ENCODE measurements at places on chromosomes 5 and 9. TPM values are rescaled to one million over a fixed set of nuclear protein-coding genes. Genes with fewer than 3 reads are reported as not detected.

- DNase-seq: no peak
Measured at GRCh38 chr9:104961701-104962359, 33.9 kb upstream of the ABCA1 start.

GRCh38 chr5:112069329-112069728 lies 312.3 kb upstream of the NREP start:
- DNase-seq: no peak

DNA sequence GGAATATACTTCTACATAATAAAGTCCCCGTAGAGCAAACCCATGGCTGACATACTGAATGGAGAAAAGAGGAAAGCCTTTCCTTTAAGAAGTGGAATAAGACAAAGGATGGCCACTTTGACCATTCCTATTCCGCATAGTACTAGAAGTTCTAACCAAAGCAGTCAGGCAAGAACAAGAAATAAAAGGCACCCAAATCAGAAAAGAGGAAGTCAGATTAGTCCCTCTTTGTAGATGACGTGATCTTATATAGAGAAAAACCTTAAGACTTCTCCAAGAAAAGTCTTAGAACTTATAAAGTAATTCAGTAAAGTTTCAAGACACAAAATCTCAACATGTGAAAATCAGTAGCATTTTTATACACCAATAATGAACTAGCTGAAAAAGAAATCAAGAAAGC lies 133.9 kb downstream of the GIN1 start:
- no peak for DNase-seq

The RORB gene
- 0.17 TPM for total RNA-seq

The PCDHB13 gene
- 1.4 TPM for total RNA-seq

DNA sequence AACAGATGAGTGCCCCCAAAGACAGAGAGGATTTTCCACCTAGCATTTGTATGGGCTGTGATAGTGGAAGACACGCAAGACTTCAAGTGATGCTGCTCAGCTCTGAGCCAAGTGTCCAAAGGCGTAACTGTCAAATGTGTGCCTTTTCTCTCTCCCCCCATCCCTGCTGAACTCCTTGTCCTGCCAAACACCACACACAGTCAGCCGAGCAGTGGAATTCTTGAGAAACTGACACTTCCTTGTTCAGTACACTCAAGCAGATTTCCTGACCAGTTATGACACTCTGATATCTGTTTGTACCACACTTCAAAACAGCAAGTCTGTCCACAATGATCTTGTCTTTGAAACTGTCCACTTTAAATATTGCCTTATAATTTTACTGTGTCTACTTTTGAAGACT lies 166.4 kb downstream of the PIK3R1 start:
- no peak for DNase-seq

DNA sequence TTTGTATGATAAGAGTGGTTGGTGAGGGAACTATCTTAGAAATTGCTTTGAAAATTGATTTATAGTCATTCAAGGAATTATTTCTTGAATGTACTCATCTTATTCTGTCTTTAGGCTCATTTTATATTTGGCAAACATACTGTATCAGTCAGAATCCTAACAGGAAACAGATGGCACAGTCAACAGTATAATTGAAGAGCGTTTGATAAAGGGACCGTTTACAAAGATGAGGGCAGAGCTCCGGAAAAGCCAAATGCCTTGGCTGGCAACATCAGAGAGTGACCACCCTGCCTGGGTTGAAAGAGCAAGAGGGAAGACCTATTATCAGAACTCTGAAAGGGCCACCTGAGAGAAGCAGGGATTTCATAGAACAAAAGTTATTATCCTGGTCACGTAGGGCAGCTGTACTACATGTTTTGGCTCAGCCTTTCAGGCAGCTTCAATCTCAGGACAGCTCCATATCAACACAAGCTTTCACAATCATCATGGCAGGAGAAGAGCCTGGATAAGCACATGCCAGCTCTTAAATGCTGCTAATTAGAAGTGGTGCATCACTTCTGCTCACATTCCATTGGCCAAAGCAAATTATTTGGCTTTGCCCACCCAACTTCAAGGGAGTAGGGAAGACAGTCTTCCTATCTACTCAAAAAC lies 47.2 kb upstream of the ARL15 start:
- no peak for DNase-seq

DNA sequence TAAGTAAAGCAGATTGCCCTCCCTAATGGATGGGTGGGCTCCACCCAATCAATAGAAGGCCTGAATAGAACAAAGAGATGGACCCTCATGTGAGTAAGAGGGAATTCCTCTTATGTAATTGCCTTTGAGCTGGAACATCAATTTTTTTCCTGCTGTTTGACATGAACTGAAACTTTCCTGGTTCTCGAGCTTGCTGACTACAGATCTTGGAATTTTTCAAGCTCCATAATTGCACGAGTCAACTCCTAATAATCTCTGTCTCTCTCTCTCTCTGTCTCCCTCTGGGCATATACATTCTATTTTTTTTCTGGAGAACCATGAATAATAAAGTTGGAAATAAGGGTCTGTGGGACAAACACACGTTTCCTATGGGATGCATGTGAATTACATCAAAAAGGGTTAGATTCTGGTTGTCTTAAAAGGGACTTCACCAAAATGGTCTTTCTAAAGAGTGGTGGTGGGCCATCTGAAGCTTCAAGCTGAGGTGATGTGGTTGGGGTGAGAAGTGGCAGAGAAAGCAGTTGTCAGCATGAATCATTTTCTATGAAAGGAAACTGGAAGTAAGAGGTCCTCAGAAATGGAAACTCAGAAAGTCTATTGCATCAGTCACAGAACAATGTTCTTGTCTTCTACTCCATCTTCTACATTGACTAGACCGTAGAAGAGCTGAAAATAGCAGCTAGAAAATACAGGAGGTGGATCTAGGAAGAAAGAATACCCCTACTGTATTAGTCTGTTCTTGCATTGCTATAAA lies 47.0 kb upstream of the HOMER1 start:
- no peak for DNase-seq

- DNase-seq: no peak
Measured at GRCh38 chr5:167754501-167755021, 536.9 kb upstream of the WWC1 start.

The IRX1 gene
- total RNA-seq: not detected

DNA sequence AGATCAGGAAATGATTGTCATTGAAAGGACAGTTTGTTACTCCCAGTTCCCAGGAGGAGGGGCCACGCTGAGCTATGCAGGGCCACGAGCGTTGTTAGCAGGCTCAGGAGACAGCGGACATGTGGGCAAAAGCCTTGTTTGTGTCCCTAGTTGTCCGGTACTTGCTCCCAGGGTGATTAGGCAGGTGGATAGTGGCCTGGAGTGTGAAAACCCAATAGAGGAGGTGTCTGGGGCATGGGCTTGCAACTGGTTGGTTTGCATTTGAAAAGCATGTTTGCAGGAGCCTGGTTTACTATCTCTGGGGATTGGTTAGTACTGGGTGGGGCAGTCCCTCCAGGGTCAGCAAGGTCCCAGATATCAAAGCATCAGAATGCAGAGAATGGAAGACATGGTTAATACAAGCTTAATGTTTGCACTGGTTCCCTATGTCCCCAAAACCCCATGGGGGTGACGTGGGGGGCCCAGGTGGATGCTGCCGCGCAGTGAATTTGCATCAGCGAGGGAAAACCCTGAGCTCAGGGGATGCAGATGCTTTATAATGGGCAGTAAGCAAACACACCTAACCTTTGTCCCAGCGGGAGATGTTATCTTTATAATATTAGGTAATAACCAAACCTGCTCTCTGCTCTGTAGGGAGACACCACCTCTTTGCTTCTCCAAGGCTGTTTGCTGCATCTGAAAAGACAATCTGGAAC lies 39.7 kb downstream of the ROPN1L start:
- peak; percentile 43 for DNase-seq

The ECSCR gene
- 20.8 TPM for total RNA-seq

DNA sequence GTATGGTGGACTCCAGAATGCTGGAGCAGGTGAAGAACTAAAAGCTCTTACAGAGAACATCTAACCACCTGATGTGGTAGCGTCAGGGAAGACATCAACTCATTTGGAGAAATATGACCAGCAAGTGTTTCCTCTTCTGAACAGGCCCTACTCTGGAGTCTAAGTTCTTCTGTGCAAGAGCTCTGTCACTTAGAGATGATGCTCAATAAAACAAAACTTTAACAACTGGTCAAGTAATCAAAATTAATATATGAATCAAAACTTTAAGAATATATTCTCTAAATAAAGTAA lies 85.8 kb downstream of the CYFIP2 start:
- DNase-seq: no peak

DNA sequence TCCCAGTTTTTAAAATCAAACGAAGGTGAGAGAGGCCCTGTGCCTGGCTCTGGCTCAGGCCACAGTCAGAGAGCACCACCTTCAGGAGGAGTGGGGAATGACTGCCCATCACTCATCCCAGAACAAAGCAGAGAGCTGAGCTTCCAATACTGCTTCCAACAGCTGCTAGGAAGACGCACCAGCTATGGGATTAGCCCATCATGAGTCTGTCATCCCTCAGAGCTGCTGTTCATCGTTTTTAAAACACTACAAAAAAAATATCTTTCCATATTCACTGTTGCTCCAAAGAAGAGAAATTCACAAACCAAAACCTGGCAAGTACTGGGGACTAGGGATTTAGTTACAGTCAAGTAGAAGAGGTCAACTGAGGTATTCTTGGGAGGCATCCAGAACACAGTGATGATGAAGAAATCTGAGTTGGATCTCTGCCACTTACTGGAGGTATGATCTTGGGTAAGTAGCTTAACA lies 102.4 kb downstream of the CDK5RAP2 start:
- DNase-seq: no peak
